ENCODE measurements at places on chromosomes 13 and 19.

GRCh38 chr19:30288911-30289310 lies 83.3 kb upstream of the ZNF536 start:
- no peak for DNase-seq

DNA sequence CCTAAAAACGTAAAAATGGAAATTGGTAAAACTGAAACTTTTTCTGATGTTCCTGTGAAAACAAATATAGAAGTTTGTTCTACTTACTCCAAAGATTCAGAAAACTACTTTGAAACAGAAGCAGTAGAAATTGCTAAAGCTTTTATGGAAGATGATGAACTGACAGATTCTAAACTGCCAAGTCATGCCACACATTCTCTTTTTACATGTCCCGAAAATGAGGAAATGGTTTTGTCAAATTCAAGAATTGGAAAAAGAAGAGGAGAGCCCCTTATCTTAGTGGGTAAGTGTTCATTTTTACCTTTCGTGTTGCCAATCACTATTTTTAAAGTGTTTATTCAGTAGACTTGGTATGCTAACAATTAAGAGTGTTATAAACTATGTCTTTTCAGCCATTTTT lies 25.6 kb downstream of the BRCA2 start:
- no peak for DNase-seq

DNA sequence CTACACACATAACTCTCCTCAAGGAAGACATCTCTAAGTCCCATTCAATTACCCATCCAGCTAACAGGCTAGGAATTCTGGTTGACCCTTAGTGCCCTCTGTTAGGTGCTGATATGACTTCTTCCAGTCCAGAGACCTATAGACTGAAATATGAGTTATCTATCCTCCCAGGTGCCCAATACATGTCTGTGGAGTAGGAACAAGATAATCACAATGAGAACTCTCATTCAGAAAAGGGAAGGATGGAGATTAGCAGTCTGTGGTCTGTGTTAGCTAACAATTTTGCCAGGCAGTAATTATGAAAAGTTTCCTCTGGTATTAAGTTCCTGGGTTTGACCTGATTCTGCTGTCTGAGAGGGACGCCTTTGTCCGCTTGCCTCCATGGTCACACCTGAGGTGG lies 44.2 kb upstream of the SLAIN1 start:
- DNase-seq: no peak

- no peak for DNase-seq
Observed at GRCh38 chr13:98293570-98294142, 116.6 kb upstream of the RNF113B start.

DNA sequence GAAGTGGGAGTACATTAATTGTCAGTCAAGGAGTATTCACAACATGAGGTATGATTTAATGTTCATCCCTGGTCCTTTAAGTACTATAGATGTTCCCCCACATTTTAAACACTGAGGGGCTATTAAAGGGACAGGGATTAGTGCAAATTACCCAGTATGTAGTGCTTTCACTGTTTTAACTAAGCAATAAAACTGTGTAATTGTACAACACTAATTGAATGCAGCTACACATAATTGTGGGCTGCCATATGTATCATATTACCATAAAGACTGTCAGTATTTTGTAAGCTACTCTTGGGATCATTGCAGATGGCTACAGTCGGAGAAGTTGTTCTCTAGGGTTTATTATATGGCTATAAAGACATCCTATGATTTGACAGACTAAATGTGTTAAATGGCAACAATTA lies 316.6 kb downstream of the DCLK1 start:
- DNase-seq: no peak

- no peak for DNase-seq
Observed at GRCh38 chr13:38301236-38301635, 48.4 kb upstream of the UFM1 start.

DNA sequence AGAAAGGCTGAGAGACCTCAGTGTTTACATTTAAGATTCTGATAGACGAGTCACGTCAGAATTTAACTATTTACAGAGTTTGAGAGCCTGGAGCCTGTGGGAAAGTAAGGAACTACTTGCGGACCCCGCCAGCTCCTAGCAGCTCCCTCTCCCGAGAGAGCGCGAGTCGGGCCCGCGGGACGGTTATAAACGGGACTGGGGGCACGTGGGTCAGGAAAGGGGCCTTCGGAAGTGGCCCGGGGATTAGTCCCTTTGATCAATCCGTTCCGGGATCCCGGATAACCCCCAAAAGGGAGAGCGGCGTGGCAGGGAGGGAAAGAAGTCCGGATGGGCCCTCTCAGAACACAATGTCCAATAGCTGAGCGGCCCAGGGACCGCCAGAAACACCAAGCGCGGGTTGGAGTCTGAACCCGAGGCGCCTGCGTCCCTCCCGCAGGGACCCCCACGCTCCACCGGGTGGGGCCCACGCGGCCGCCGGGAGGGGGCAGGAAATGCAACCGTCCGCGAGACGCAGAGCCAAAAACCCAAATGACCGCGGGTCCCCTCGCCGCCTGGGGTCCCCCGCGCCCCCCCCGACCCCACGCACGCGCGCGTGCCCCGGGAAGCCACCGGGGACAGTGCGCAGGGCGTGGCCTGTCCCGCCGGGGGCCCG lies 3.6 kb downstream of the ZIC5 start:
- DNase-seq: no peak

GRCh38 chr13:111202745-111203144 lies 87.6 kb downstream of the ARHGEF7 start:
- DNase-seq: peak; percentile 56

DNA sequence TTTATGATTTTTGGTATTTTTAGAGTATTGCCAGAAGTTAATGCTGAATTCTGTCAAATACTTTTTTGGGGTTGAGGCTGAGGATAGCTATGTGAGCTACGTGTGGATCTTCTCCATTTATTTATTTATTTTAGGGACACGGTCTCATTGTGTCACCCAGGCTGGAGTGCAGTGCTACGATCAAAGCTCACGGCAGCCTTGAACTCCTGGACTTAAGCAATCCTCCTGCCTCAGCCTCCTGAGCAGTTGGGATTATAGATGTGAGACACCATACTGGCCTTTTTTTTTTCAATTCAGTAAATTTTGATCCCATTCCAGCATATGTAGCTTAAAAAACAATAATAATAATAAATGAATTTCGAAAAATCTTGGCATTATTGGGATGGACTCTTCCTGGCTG lies 21.1 kb downstream of the ING1 start:
- DNase-seq: no peak

Measured in GM12891 (cell line).